ENCODE measurements at places on chromosomes 4 and X.

GRCh38 chr4:3530051-3530450, 2.2 kb downstream of the LRPAP1 start:
- DNase-seq, result no peak

- DNase-seq, result no peak
Measured at GRCh38 chr4:76197031-76197743, 16.4 kb downstream of the SCARB2 start.

GRCh38 chrX:79325263-79325958, 41.7 kb downstream of the ITM2A start:
- DNase-seq, result peak; percentile 1

DNA sequence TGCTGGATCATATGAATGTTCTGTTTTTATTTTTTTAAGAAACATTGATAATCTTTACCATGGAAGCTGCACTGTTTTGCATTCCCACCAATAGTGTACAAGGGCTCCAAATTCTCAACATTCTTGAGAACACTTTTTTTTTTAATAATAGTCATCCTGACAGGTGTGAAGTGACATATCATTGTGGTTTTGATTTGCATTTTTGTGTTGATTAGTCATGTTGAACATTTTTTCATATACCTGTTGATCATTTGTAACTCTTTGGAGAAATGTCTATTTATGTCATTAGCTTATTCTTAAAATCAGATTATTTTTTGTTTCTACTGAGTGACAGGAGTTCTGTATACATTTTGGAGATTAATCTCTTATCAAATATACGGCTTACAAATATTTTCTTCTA, 408.5 kb downstream of the GLUD2 start:
- DNase-seq, result no peak

- no peak for DNase-seq
Measured at GRCh38 chr4:139554642-139554892, 1.5 kb downstream of the SETD7 start.

DNA sequence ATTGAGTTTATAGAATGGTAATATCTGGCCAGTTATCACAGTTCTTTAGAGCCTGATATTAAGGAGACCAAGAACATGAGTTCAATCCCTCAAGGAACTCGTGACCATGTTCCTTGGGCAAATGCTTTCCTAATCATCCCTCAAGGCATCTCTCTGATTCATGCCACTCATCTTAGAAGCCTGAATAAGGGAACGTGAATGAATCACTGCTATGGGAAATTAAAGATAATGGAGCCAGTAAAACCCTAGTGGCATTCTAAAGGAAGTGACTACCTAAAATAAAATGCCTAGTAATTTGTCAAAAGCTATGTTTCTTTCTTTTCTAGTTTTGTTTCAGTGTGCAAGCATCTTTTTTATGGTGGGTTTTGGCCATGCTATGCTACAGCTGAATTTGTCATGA, 1161.3 kb downstream of the C4orf33 start:
- no peak for DNase-seq

GRCh38 chrX:71992711-71993110, 82.1 kb downstream of the NHSL2 start:
- DNase-seq, result peak; percentile 4

DNA sequence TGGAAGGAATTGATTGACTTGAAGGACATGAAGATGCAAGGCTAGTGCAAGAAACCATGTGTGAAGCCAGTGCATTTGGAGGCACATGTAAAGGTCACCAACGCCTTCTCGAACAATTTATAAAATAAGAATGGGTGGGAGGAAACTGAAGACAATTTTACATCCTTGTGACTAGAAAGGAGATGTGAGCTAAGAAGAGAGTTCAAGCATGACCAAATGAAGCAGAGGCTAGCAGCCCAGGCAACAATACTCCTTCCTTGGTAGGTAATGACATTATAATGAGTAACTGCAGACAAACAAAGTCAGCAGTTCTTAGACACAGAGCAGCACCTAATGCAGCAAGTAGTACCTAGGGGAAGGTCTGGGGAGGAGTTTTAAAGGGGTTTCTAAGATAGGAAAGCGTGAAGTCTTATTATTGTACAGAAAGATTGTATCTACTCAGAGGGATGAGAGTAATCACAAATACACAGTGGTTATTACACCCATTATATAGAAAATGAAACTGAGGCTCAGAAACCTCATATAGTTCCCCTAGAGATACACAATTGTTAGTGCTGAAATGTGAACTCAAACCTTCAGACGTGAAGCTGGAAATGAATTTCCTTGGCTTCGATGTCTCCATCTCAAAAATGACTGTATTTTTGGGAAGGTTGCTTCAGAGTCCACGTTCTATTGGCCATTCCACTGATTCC, 56.1 kb downstream of the ATXN3L start:
- no peak for DNase-seq

DNA sequence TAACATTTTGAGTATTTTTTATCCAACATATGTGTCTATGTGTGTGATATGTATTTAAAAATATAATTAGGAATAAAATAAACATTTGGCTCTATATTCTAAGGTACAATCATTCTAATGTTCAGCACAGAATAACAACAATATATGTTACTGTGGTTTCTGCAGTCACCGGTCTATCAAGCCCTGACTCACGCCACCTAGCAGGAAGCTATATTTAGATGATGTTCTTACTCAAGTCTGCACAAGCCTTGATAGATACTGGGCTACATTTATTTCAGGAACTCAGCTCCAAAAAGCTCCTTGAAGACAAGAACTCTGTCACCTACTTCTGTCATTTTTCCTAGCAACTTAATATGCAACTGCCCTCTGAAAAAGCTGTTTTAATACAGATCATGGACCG, 152.0 kb upstream of the FTHL17 start:
- no peak for DNase-seq

GRCh38 chr4:7328913-7329638, 105.7 kb downstream of the PSAPL1 start:
- DNase-seq, result no peak

- no peak for DNase-seq
Measured at GRCh38 chr4:163562496-163562895, 68.0 kb downstream of the TMA16 start.

- DNase-seq, result no peak
Measured at GRCh38 chr4:180512801-180513475, 1730.3 kb upstream of the TENM3 start.

- no peak for DNase-seq
Measured at GRCh38 chr4:32462944-32463343, 1742.8 kb downstream of the PCDH7 start.

DNA sequence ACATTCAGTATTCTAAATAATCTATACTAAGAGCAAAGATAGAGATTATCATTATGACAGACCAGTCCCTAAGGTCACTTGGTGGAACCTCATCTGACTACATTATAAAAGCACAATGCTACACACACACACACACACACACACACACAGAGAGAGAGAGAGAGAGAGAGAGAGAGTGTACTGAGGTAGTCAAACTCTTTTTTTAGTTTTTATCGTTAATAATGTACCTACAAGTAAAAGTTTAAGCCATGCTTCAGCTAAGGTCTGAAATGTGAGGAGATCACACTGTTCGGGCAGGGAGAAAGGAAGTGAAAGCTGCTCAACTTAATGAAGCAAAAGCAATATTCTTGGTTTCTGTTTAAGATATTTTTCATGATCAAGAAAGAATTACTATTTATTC, 75.8 kb upstream of the CCDC160 start:
- DNase-seq, result no peak

GRCh38 chr4:182492423-182492822, 249.2 kb downstream of the TENM3 start:
- no peak for DNase-seq

DNA sequence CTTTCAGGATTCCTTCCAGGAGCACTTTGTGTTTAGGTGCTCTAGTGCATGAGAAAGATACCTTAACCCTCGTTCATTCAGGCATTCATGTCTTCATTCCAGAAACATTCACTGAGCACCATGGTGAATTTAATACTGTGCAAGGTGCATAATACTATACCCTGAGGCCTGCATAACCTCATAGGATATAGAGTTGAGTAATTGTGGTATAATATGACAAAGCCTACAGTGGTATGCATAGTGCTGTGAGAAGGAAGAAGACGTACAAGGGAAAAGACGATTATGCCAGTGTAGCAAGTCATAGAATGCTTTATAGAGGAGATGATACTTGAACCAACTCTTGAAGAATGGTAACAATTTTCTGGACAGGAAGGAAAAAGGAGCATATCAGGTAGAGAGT, 34.3 kb downstream of the MTM1 start:
- DNase-seq, result no peak

Measured in stimulated activated CD8-positive, alpha-beta memory T cell treated with anti-CD3 and anti-CD28 coated beads, Interleukin-15, amount 100 ng/mL, for 48 hours (primary cell).